ENCODE measurements at places on chromosomes 2 and 18.

- DNase-seq = no peak
These were observed 111.7 kb upstream of the KLHL14 start for GRCh38 chr18:32884543-32884942.

DNA sequence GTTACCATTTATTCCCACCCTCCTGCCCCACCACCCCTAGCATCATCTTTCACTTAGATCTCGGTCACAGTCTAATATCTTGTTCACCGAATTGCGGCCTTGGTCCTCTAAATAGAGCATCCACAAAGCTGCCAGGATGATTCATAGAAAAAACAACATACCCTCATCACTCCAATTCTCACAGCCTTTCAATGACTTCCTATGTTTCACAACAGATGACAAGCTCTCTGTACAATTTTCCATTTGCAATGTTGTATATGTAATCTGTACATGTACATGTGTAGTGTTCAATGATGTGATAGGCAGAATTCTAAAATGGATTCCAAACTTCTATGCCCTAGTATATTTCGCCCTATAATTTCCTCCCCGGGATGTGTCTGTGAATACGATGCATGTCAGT is 675.6 kb upstream of the CELF4 start:
- no peak for DNase-seq

- no peak for DNase-seq
These were observed 4.2 kb downstream of the RNF144A start for GRCh38 chr2:6921321-6921922.

GRCh38 chr18:27645929-27646328 is 460.8 kb upstream of the CHST9 start:
- no peak for DNase-seq

DNA sequence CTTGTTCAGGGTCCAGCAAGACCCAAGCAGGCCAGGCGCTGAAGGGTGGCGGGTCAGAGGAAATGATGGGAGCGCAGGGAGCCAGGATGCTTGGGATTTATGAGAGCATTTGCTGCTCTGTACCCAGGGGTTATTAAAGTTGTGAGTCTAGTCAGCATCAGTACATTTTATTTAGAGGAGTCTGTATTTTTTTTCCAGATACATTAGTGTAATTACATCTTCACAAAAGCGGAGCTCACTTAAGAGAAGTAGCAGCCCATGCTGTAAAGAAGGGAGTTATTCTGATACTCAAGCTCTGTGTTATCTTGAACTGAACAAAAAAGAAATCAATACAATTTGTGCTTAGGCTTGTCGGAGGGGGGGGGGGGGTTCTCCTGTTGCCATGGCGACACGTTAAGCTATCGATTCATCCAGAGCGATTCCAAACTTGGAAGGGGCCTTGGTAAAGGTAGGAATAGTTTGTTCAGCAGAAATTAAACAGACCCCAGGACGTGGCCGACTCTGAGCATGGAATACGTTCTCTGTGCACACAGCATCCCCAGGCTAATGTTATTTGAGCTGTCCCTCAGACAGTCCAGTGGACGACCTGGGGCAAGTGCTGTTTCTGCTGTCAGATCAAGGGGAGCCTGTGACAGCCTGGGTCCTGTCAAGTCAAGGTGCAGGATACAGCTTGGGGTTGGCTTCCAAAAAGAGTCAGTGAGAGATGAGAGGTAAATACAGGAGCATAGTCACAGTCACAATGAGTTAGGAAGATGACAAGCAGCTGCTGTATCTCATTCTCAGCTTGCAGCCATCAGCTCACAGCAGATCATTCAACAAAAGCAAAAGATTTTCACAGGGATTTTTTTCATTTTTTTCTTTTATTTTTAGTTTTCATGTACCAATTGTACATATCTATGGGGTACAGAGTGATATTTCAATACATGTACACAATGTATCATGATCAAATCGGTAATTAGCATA is 387.6 kb downstream of the DCDC2C start:
- DNase-seq = peak; percentile 68

- DNase-seq = no peak
These were observed 205.1 kb upstream of the DPP10 start for GRCh38 chr2:114237331-114237730.

DNA sequence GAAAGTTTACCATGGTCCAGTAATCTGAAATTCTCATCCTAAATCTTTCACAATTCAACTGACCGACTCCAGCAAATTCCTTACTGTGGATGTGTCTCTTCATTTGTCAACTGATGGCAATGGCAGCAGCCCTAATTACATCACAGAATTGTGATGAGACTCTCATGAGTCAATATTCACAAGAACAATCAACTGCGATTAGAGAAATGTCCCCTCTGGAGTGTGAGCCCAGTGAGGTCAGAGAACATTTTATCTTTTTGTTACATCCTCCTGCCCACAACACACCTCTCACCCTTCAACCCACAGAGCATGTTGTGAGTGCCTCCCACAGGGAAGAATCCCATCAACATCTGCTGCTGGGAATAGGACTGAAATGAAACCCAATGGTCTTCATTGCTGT is 73.6 kb downstream of the CD226 start:
- no peak for DNase-seq

- DNase-seq = no peak
These were observed 22.6 kb upstream of the FZD5 start for GRCh38 chr2:207792244-207792785.

- DNase-seq = no peak
These were observed 86.3 kb upstream of the PELI1 start for GRCh38 chr2:64230540-64230939.

GRCh38 chr2:203501873-203502272 is 33.2 kb downstream of the RAPH1 start:
- DNase-seq = no peak

DNA sequence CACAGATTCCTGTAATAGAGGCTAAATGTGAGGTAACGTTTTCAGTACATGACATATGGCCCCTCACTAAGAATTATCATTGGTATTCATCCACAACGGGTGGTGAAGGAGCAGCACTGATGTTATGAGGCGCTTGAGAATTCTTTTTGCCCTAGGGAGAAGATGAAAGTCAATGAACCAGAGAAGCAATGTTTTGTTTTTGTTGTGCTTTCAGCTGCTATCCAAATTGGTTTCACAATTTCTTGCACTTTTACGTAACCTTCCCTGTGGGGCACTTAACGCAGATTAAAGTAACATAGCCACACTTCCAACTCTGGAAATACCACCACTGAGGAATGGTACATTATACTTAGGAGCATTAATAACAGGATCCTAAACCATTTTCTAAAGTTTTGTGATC is 13.3 kb upstream of the CCDC85A start:
- no peak for DNase-seq

DNA sequence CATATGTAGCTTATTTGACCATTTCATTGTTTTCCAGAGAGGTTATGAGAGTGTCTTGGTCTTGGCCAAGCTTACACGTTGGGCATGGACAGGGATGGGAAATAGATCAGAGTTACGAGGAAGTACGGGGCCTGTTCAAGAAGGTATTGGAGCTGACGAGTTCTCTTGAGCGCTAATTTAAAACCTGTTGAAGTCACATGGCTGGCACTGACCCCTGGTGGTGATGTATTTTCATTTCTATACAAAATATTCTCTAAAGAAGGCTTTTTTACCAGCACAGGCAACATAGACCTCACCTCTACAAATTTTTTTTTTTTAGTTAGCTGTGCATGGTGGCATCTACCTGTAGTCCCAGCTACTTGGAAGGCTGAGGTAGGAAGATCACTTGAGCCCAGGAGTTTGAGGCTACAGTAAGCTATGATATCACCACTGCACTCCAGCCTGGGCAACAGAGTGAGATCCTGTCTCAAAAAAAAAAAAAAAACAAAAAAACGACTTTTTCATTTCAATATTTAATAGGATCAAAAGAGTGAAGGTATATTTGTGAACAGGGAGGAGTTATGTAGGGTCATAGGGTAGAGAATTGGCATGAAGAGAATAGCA is 19.6 kb downstream of the UGP2 start:
- peak; percentile 38 for DNase-seq

DNA sequence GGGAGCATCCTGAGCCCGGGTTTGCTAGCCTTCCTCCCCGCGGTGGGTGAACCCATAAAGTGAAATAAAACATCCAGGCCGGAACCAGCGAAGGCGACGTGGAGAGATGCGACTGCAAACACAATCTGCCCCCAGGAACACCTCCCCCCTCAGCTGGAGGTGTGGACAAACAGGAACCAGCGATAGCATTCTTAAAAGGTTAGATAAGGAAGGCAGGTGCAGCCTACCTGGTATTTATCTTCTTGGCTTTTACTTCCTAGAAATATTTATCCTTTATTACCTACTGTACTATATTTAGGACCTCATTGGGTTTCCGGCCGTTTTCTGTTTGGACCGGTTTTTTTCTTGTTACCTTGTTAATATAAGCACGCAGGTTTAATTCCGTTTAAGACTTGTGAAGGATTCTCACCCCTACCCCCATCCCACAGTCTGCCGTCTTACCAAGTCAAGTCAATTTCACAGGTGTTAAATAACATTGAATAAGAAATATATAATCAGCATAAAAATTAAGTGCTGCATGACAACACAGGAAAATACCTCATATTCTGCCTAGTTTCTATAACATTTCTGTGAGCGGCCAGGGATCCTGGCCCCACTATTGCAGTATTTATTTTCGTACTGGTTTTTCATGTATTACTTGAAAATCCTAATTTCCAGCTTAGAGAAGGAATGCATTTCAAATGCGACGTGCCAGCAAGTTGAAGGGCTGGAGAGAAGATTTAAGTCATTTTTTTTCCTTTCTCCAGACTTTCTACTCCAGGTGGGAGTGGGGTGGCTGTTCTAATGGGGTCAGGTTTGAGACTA is 224.0 kb upstream of the ID2 start:
- no peak for DNase-seq

GRCh38 chr2:160628811-160629210 is 135.2 kb upstream of the RBMS1 start:
- DNase-seq = no peak

DNA sequence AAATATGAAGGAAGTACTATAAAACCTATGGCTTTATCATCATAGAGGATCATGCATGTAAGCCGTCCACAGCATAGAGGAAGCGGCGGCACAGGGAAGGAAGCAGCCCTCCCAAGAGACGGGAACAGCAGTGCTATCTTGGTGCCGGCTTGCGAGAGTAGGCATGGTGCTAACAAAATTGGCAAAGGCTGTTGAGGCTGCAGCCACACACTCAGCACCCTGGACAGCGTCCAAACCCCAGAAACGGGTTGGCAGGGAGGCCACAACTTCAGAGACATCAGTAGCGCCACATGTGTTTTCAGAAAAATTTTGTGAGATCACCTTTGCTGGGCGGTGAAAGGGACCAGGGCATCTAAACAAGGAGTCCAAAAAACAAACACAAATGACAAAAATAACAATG is 37.7 kb downstream of the NETO1 start:
- DNase-seq = peak; percentile 71

- no peak for DNase-seq
These were observed 452.4 kb downstream of the ZEB2 start for GRCh38 chr2:144067506-144067905.

DNA sequence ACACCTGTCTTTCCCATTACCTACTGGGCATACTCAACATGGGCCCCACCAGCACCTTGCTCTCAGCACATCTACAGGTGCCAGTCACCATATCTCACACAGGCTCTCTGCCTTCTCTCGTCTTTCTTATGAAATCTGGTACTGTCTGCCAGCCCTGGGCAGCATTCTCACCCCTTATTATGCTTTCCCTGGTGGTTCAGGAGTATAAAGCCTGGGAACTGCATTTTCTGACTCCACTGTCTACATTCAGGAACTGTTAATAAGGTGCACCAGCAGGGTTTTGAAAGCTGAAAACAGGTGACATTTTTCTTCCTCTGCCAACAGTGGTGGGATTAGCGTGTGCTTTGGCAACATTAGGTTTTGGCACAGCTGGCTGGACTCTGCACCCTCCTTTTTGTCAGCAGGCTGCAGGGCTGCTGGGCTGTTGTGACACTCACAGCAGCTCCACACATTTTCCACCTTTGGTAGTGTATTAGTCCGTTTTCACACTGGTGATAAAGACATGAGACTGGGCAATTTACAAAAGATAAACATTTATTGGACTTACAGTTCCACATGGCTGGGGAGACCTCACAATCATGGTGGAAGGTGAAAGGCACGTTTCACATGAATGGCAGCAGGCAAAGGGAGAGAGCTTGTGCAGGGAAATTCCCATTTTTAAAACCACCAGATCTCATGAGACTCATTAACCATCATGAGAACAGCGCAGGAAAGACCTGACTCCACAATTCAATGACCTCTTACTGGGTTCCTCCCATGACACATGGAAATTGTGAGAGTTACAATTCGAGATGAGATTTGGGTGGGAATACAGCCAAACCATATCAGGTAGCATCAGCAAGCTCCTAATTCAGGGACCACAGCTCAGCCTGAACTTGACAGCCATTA is 343.1 kb upstream of the LYPD1 start:
- DNase-seq = no peak

GRCh38 chr2:98607741-98608115 is 584 bp downstream of the COA5 start:
- DNase-seq = no peak

GRCh38 chr18:48902856-48903601 is 47.7 kb downstream of the SMAD7 start:
- DNase-seq = no peak

- no peak for DNase-seq
These were observed 63.2 kb downstream of the MBD2 start for GRCh38 chr18:54161267-54161666.

DNA sequence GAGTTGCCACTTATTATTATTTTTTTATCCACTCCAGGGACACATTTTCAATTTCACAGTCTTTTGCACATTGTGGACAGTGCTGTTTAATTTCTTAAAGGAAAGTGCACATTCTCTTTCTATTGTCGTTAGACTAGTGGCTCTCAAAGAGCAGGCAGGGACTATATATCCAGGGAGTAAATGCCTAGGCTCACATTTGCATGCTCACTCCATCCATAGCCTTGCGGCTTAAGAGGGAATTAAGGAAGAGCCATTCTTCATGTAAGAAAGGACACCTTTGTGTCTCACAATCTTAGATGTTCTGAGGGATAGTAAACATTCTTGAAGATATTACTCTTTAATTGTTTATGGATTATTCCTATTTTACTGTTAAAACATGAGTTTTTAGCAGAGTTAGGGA is 70.8 kb downstream of the FIGN start:
- DNase-seq = peak; percentile 38

GRCh38 chr2:173141666-173142065 is 66.0 kb downstream of the MAP3K20 start:
- DNase-seq = no peak

- DNase-seq = no peak
These were observed 40.1 kb downstream of the THUMPD2 start for GRCh38 chr2:39738936-39739335.

GRCh38 chr2:64056021-64056420 is 36.8 kb upstream of the VPS54 start:
- DNase-seq = no peak

DNA sequence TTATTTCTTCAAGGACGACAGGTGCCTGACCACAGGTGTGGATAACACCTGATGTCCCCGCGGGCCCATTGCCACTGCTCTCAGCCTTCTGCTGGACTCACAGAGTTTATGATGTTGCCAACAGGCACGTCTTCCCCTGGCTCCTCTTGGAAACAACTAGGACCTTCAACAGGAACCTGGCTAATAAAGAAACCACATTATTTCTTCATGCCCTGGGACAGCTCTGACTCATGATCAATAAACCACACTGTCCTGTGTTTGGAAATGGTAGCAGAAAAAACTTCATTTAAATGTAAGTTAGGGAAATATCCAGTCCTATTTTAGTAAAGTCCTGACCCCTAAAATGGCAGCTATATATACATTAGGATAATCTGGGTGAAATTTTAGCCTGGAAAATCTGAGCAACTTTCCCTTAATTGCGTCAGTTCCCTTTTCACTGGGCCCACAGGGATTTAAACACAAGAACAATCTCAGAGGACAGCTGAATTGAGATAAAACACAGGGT is 158.9 kb downstream of the VAPA start:
- DNase-seq = no peak

GRCh38 chr2:174138161-174138560 is 110.2 kb downstream of the OLA1 start:
- no peak for DNase-seq

All from brain (organoid and tissue), 16 donors.